NCI-H1417 (cell line): ENCODE measurements at places on chromosomes 5 and 9.
A peak's percentile ranks its signal among the peaks of the same experiment; 100 is the strongest.

DNA sequence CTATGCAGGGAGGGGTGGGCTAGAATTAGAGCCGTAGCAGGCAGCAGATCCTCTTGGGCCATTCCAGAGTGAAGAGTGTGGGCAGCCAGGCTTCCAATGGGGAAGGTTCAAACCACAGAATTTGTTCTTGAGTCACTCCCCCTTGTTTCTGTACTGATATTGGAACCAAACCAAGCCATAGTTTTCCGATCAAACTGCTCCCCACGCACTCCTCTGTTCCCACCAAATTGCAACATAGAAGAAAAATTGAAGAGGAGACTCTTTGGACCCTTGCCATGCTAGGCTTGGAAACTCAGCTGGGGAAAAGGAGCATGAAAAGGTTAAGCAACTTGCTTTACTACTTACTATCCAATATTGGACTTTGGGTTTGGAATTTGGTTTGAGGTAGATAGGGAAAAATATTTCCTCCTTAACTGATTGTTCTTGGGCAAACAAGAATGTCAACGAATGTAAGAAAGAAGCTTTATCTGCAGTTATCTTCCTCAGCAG is 165.8 kb upstream of the NR3C1 start:
- no peak for DNase-seq

GRCh38 chr9:126081746-126082145 is 244.9 kb upstream of the MVB12B start:
- no peak for DNase-seq

GRCh38 chr9:130998597-130999244 is 10.3 kb upstream of the LAMC3 start:
- DNase-seq = no peak

DNA sequence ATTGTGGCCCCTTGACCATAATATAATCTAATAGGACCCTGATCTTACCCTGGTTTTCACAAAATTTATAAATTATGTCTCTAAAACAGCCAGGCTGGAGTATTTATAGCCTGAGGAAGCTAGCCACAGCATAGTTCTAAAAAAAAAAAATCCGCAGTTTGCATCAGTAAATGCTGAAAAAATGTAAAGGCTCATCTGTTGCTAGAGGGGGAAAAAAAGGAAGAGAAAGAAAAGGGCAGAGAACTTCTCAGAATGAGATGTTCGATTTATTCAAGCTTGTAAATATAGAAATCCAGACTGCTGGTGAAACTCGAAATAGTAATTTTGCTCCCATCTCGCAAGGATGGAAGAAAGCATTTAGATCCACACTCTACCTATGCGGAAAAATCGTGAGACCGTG is 467.5 kb downstream of the NTRK2 start:
- no peak for DNase-seq

- DNase-seq = peak; percentile 20
These were observed 22.9 kb upstream of the SPATA31C2 start for GRCh38 chr9:88161144-88161543.

DNA sequence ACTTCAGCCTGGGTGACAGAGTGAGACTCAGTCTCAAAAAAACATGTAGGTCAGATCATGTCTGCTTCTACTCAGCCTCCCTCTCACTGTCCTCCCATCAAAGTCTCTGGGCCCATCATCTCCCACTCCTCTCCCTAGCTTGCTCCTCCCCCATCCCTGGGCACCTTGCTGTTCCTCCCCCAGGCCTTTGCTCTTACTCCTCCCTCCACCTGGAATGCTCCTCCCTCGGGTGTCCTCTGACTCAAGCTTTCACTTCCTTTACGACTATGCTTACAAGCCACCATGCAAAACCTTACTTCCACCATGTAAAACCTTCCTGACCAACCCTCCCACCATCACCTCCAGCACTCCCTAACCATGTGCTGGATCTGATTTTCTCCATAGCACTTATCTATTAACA is 51.5 kb downstream of the MTMR12 start:
- no peak for DNase-seq

- DNase-seq = no peak
These were observed 7.3 kb downstream of the PRRX2 start for GRCh38 chr9:129672702-129673101.

DNA sequence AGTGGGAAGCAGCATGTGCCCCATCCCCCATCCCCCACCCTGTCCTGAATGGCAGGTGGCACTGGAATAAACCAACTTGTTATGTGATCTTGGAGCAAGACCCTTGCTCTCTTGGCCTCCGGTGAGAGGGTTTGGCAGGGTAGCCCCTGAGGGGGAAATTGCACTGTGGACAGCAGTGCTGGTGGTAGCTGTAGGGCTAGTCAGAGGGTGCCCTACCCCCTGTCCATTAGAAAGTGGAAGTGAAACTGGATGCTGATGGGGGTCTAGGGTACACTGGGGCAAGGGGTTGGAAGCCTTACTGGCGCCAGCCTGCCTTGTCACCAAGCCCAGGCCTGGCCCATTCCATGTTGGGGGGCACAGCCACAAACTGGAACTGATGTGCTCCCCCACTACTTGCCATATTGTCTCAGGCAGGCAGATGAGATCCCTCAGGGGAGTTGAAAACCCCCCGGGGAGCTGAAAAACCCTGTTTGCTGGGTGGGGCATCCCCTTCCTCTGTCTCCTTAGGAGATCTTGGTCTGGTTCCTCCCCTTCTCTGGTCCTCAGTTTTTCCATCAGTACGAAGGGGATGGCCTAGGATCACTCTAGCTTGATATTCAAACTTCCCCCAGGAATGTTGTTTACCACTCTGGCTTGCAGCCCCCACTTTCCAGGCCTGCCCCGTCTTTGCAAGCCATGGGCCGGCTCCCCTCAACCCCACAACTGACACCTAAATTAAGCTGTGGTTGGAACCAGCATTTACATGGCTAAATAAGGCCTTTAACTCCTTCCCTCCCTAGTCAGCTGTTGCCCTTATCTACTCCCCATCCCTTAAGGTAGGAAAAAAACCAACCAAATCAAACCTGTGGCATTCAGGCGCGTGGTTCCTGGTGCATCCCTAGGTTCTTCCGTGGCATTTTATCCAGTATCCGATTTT is 14.4 kb upstream of the SYNPO start:
- no peak for DNase-seq

DNA sequence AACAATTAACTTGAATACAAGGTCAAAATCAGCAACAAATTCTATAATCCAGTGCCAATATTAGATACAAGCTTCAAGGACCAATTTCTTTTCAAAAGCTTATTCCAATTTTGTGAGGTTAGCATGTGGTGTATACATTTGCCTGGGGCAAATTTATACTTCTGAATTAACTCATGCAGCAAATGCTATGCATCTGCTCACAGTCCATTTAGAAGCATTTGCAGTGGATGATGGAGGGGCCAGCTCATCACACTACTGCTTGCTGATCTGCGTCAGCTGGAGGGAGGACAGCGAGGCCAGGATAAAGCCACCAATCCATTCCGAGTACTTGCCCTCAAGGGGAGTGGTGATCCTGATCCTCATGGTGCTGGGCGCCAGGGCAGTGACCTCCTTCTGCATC is 474.3 kb upstream of the KIF2A start:
- no peak for DNase-seq

DNA sequence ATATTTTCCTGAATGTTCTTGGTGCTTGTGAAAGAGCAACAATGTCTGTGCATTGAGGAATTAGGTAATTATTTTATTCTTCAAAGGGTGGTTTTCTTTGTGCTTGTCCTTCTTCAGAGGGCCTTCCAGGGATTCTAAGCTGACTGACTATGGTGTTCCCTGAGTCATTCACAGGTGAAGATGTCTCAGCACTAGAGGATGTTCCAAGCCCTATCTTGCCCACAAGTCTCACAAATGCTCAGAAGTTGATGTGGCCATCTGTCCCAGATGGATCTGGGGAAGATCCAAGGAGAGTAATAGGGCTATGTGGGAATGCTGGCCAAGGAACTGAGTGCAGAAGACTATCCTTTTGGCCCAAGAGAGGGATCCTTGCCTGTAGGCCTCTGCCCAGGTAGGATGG is 120.9 kb downstream of the ADAMTSL1 start:
- no peak for DNase-seq

GRCh38 chr5:103646698-103647614 is 84.4 kb upstream of the NUDT12 start:
- DNase-seq = peak; percentile 19

DNA sequence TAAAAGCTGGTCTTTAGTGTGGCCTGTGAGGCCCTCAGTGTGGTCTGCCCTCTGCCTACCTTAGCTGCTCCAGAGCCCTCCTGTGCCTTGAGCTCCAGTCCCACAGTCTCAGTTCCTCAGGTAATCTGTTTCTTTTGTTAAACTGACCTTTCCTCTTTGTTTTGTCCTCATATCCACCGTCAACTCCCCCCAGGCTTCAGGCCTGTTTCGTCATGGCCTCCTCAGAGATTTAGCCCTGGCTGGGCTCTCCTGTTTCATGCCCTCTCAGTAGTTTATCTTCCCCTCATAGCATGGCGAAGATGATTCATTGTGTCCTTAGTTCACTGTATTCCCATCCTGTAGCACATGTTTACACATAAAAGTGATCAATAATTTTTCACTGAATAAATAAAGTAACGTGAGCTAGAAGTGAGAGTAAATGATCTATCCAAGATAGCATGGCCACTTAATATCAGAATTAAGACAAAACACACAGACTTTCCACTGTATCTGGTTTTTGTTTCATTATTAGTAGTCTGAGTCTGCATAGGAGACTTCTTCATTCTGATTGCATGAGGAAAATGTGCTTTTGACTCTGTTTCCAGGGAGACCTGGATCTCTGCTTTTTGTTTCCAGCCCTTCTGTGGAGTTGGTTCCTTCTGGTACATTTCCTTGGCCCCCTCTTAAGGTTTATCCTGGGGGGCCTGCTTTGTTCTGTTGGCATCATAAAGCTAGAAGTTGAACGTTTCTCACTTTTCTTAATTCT is 70.5 kb downstream of the SNX24 start:
- peak; percentile 1 for DNase-seq

- DNase-seq = no peak
These were observed 183.0 kb downstream of the CDK5RAP2 start for GRCh38 chr9:120396931-120397330.

GRCh38 chr5:12141496-12141895 is 237.2 kb upstream of the CTNND2 start:
- no peak for DNase-seq

DNA sequence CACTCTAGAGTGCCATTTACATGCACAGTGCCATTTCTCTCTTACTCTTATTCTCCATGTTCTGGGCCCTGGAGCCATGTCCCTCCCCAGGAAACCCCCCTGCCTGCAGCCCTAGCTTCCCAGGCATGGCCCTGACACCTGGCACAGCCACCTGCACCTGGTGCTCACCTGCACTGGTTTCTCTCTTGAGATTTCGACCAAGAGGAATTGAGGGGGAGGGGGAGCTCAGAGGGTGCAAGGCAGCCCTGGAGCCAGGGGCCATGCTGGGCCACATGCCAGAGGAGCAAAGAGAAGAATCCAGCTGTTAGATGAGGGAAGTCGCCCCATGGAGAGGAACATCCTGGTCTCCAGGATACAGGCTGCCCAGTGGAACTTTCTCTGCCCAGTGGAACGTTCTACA is 65.0 kb upstream of the RAPGEF1 start:
- peak; percentile 57 for DNase-seq
